ENCODE measurements at places on chromosomes 11 and 22.

- no peak for DNase-seq
These were observed 18.5 kb upstream of the LRRC10B start for GRCh38 chr11:61489833-61490721.

DNA sequence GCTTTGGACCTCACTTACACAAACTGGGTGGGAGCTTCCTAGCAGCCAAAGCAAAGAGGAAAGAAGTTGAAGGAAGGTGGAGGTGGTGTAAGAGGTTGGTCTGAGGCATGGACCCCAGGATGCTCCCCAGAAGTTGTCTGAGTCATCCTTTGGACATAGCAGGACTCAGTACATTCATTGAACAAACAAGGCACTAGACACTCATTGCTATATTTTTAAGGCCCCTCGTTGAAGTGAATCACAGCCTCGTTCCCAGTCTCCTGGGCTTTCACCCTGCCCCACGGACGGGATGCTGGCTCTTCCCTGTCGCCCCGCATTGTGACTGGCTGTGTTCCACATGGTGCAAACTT, 95.9 kb upstream of the FGF3 start:
- DNase-seq = no peak

DNA sequence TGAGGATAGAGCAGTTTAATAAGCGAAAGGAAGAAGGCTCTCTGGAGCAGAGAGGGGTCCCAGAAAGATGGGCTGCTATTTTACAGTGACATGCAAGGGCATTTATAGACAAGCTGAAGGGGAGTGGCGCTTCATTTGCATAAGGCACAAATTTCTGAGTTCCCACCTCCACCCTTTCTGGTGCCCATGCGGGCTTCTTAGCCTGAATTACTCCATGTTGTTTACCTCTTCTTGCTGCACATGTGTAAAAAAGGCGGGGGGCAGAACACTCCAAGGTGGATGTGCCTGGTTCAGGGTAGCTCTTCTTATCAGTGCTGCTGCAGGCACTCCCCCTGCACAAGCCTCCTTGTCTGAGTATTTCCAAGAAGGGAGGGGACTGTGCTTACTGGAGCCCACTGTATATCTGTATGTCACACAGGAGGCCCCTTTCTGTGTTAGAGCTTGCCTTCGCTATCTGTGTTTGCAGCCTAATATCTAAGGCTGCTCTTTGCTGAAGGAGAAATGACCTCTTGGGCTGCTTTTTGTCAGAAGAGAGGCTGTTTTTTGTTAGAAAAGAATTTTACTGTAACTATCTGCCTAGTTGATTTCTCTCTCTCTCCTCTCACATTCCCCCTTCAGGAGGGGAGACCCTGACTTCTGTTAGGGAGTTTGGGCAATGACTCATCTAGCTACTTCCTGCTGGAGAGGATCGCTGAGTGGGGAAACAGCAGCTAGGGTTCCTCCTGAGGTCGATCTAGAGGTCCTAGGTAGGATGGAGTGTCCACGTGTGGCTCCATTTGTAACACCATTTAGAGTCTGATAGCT, 1057.0 kb upstream of the CNTN5 start:
- no peak for DNase-seq

- DNase-seq = no peak
These were observed 84.7 kb downstream of the ABTB2 start for GRCh38 chr11:34273099-34273498.

DNA sequence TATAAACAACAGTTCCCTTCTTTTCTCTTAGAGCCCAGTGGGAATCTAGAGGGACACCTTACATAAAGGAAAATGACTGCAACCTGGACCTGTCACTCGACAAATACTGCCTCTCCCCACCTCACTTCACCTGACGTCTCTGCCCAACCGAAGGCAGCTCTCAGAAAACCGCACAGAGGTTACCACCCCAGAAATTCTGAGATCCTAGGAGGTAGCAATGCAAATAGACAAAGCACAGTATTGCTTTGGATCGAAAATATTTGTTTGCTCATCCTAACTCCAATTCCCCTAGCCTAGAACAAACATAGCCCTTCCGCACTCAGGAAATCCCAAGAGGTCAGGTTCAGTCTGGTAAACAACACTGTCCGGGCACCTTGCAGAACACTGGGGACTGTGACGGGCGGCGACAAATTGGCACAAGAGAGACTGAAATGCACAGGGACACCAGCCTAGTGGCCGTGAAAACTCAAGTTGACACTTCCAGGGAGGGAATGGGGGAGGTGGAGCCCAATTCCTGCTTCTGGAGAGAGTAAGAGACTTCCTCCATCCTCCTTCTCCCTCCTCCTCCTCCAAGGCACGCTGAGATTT, 420 bp upstream of the TRIM44 start:
- DNase-seq = no peak

DNA sequence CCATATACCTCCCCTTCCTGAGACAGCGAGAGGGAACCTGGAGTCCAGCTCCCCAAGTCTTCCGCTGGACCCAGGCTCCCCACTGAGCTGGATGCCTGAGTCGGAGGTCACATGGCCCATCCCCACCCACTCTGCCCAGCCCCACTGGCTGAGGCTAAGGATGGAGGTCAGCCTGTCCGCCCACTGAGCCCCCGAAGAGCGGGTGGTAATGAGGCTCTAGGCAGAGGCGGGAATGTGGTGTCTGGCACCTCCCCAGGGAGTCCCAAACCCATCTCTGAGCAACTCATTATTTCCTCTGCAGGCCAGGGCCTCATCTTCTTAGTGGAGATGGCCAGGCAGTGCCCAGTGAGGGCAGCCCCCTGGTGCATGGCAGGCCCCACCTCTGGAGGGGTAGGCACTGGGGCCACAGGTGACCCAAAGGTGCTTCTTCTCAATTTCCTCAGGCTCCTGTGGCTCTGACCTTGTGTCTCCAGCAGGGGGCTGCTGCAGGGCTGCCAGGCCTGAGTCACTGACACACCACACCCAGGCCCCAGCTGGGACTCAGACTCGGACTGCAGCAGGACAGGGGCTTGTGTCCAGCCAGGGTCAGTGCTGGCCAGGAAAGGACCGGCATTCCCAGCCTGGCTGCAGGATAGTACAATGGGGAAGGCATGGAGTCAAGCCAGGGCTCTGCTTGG, 10.2 kb upstream of the PDE2A start:
- no peak for DNase-seq

DNA sequence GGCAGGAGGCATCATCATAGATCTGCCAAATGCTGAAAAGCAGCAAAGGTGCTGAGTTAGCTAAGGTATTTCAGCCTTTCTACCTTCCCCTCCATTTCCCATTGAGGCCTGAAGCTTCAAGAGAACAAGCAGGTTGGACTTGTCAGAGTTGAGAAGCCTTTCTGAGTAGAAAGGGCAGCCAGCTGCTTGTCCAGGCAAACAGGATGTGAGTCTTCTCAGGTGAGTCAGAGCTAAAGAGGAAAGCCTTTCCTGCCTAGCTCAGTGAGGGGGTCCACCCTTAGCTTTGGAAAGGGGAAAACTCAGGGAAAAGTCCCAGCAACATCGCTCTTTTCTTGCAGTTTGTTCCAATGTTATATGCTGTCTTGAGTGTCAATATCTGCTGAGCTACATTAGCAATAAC, 13.2 kb upstream of the MPZL2 start:
- DNase-seq = no peak

DNA sequence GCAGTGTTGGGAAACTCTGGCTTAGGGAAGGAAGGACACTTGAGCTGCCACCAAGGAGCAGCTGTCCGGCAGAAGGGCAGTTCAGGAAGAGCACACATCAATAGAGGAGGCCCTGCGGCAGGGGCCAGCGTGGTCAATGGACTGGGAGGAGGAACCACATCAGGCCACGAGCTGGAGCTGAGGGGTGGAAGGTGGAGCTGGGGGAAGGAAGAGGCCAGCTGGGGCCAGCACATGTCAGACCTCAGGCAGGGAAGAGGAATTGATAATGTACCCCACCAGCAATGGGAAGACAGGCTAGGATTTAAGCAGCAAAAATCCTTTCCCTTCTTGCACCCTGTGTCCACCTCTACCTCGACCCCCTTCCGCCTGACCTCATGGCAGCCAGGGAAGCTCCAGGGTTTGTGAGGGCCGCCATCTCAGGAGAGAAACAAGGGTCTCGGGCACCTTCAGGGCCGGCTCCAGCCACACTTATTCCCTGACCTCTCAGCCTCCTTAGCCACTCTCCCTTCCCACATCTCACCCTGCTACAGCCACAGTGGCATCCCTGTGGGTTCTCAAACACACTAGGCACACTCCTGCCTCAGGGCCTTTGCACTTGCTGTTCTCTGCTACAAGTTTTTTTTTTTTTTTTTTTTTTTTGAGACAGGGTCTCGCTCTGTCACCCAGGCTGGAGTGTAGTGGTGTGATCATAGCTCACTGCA, 157.8 kb upstream of the GRK3 start:
- DNase-seq = no peak

GRCh38 chr11:64639885-64640284, 48.9 kb downstream of the SLC22A12 start:
- DNase-seq = no peak

- no peak for DNase-seq
These were observed 24.3 kb upstream of the ADA2 start for GRCh38 chr22:17243524-17243923.

DNA sequence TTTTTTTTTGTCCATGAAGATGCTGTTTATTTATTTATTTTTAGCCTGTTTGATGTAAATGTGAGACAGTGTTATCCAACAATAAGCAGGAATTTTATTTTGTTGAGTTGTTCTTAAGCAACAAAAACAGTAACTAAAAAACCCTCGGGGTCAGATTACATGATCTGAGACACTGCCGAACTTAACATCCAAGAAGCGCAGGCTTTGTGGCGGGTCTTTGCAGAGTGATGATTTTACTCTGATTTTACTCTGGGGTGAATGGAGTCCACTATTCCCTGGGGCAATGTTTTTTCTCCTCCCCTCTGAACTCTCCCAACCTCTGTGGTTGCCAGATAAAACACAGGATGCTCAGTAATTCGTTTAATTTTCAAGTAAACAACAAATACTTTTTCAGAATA, 450.1 kb upstream of the B3GAT1 start:
- DNase-seq = no peak

DNA sequence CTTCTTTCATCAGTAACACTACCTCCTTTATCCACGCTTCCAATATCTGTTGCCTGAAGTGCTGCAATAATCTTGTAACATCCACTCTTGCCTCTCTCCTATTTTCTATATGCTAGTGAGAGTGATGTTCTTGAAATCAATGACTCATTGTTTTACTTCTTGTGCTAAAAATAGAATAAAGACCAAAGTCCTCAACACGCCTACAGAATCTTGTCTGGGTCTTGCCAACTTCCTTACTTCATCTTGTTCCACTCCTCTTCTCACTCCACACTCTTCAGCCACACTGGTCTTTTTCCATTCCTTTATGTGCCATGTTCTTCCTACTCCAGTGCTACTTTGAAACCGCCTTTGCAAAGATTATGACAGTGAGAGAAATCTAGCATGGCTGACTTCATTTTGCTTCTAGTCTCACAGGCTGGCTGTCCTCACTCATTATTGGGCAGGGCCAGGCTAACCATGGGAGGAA, 136.4 kb downstream of the CCDC81 start:
- DNase-seq = no peak

DNA sequence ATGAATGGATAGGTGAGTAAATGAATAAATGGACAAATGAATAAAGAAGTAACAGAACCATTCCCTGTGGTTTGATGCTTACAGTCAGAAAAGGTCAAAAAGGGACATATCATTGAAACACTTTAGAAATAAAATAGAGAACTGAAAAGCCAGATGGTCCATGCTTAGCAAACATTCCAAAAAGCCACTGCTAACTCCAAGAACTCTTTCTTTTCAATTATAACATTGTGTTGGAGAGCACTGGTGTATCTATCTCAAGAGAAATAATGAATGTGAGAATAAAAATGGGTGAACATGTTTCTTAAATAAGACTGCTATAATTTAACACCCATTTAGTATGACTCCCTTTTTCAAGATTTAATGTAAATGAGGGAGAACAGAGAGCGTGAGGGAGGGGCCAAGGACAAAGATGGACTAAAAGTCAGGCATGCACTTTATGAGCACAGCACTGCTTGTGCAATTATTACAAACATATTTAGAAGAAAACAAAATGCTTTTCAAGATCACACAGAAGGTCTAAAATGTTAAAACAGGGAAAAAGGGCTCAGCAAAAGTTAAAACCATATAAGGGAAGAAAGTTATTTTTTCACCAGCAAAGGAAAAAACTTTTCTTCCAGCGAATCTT, 224.3 kb upstream of the PITPNB start:
- DNase-seq = no peak

DNA sequence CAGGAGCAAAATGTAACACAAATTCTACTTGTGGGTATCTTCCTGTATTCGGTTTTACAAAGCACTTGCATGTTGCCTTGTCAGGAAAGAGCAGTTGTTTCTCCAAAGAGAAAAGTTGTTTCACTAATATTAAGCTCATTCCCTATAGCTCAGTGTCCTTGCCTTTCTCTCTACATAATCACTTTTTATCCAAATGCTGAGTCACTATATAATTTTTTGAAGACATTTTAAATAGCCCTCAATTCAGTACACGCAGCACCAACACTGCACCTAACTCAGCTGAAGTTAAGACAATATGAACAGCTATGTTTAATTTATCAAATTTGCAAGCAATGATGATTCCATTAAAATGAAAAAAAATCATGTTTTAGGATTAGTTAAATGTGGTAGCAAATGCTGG, 14.5 kb upstream of the MRTFA start:
- no peak for DNase-seq

GRCh38 chr11:60912223-60912850, 1.6 kb upstream of the TMEM109 start:
- no peak for DNase-seq

DNA sequence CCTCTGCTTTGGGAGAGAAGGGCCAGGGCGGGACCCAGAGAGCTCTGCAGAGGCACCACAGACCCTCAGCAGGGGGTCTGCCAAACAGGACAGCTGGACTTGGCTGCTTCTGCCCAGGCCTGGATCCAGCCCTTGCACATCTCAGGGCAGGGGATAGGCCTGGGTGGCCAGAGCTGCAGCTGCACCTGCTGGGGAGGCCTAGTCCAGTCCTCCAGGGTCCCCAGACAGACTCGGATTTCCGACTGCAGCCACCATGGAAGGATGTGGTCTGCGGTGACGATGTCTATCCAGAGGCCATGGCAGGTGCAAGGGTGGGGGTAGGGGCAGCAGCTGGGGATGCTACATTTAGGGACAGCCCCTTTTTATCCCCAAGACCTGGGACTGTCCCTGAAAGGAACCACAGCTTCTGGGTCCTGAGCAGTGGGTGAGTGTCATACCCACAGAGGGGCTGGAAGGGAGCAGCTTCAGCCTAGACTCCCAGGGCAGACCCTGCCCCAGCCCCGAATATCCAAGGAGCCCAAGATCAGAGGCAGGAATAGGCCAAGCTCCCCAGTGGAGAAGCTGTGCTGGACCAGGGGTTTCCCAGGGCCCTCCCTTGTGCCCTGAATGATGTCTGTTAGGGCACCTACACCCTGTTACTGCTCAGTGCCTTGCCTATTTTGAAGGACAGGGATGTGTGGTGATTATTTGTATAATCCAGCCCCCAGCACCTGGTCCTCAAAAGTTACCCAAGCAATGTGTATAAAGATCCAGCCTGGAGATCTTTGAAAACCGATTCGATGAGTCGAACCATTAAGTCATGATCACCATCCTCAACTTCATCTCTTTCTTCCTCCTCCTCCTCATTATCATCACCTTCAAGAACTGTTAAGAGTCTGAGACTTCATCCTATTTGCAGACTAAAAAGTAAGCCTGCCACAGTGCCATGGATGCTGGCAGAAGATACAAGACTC, 2.5 kb upstream of the IGLL5 start:
- DNase-seq = no peak
